ENCODE measurements at places on chromosomes 5 and 9.

- no peak for DNase-seq
Measured at GRCh38 chr5:1492757-1493156, 31.0 kb downstream of the LPCAT1 start.

GRCh38 chr5:464446-464842 lies 21.5 kb downstream of the EXOC3 start:
- DNase-seq = no peak

- no peak for DNase-seq
Measured at GRCh38 chr5:72233835-72234234, 86.2 kb downstream of the MRPS27 start.

DNA sequence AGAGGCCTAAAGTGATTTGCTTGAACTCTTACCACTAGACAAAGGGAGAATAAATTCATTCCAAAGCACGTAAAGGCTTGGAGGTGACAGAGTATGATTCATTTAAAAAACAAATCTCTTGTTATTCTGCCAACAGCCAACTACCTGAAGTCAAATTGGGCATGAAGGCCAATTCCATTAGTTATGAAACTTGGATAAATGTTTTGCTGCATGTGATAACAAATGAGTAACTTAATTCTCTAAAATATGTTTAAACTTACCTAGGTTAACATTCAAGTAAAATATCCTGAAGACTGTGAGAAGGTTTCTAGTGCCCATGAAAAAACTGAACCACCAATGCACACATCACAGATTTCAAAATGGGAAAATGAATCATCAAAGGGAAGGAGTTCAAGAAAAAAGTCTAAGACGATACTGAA lies 120.1 kb upstream of the TSLP start:
- DNase-seq = no peak

GRCh38 chr9:136074706-136075105 lies 20.4 kb downstream of the NACC2 start:
- DNase-seq = no peak

GRCh38 chr5:110517396-110517795 lies 209.1 kb downstream of the TMEM232 start:
- no peak for DNase-seq

DNA sequence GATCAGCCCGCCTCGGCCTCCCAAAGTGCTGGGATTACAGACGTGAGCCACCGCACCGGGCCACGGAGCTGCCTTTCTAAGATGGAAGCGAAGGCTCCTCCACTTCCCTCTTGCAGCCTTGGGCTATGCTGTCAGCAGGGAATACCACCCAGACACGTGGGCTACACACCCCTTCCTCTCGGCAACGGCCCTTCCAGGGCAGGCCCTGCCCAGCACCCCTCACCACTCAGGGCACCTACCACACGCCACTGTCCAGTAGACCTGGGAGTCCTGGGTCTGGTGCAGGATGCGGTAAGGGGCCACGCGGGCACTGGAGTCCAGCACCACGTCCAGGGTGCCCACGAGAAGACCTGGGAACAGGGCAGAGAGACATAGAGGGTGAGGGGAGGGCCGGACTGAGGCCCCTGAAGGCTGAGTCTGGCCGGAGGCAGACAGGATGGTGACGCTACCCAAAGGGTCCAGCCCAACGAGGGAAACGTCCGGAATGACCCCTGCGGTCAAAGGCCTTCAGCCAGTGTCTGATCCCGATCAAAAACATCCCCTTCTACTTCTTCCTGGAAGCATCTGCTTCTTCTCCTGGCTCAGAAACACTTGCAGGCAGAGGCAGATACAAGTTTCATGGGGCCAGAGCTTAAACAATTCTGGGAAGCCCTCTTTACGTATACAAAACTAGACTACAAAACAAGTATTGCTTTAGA lies 3.1 kb downstream of the TBC1D9B start:
- DNase-seq = no peak

- no peak for DNase-seq
Measured at GRCh38 chr9:130225586-130225985, 40.0 kb upstream of the HMCN2 start.
